ENCODE measurements at places on chromosomes 7 and 10.
A peak's percentile ranks its signal among the peaks of the same experiment; 100 is the strongest.

GRCh38 chr10:7826971-7827370, 8.7 kb downstream of the TAF3 start:
- no peak for DNase-seq

GRCh38 chr7:2237109-2237602, 4.4 kb upstream of the MAD1L1 start:
- no peak for DNase-seq

DNA sequence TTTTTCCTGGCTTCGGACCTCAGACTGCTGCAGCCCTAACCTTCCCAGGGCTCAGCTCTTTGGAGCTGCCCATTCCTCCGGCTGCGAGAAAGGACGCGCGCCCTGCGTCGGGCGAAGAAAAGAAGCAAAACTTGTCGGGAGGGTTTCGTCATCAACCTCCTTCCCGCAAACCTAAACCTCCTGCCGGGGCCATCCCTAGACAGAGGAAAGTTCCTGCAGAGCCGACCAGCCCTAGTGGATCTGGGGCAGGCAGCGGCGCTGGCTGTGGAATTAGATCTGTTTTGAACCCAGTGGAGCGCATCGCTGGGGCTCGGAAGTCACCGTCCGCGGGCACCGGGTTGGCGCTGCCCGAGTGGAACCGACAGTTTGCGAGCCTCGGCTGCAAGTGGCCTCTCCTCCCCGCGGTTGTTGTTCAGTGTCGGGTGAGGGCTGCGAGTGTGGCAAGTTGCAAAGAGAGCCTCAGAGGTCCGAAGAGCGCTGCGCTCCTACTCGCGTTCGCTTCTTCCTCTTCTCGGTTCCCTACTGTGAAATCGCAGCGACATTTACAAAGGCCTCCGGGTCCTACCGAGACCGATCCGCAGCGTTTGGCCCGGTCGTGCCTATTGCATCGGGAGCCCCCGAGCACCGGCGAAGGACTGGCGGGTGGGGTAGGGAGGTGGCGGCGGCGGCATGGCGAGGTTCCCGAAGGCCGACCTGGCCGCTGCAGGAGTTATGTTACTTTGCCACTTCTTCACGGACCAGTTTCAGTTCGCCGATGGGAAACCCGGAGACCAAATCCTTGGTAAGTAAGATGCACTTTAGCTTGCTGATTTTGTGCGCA, at the start of gene PLXDC2:
TSS of gene PLXDC2 (plus strand) at position 22 of the 820 bp plus-strand sequence.
- DNase-seq, result peak; percentile 28

DNA sequence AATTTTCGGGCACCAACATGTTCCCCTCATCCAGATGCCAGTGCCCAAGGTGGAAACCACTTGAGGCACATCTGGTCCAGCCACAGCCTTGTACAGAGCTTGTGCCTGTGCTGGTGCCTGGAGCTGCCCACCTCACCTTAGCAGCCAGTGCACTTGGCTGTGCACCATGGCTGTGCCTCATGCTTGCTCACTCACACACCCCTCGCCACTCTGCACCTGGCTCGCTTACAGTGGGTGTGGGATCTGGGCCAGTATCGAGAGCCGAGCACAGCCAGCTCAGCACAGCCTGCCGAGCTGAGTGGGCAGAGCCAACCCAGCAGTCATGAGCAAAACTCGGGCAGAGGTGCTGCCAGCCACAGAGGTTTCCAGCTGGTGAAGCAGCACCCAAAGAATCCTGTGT, 139.9 kb upstream of the NUPR2 start:
- DNase-seq, result no peak

- DNase-seq, result no peak
Observed at GRCh38 chr10:69089638-69090599, 2.0 kb downstream of the SRGN start.

DNA sequence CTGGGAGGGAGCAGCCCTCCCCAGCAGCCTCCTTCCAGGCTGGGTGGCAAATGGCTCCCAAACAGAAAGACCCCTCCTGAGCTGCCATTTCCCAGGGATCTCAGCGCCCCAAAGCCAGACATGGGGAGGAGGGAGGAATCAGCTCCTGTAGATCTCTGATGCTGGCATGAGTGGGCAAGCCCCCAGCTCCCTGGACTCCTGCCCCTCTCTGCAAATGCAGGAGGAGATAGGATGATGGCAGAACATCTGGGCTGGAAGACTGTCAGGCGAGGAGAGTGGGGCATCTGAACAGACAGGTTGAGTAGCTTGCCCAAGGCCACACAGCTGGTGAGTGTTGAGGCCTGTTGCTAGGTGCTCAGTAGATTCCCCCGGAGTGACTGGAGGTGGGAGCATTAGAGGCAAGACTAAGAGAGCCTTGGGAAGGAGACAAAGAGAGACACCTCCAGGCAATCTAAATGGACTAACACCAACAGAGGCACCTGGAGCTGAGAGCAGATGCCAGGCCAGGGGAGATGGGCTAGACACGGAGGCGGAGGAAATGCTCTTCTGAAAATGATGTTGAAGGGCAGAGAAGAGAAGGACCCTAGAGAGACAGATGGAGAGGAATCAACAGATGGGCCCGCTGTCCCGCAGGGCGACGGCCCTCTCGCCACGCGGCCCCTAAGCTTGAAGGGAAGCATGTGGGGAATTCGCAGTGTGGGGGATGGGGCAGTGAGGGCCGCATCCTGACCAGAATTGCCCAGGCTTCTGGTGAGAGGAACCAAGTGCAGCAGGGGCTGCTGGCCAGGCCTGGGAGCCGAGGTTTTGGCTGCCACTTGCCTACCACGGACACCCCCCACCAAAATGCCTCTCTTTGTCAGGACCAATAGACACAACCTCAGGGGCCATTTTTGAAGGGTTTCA, 84.8 kb upstream of the LRRC4 start:
- DNase-seq, result no peak

GRCh38 chr10:63591600-63592379, 70.6 kb downstream of the REEP3 start:
- DNase-seq, result no peak

GRCh38 chr7:68461430-68461829, 1136.8 kb upstream of the AUTS2 start:
- DNase-seq, result no peak

GRCh38 chr7:463362-463781, 56.3 kb downstream of the PDGFA start:
- no peak for DNase-seq

DNA sequence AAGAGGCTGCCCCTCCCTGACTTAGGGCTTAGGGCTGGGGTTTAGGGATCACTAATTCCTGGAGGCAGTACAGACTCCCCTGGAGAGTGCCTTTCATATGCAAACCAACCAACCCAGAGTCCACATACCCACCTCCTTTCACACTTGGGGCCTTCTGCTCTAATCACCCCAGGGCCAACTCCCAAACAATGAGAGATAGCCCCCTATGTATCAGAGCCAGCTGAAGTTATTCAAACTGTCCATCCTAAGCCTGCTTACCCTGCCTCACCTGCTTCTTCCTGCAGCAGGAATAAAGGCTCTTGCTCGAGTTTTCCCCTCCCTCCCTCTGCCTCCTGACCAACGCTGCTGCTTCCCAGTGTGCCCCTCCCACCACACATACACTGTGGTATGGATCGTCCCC, 51.8 kb upstream of the SLC35G1 start:
- no peak for DNase-seq

GRCh38 chr10:3265088-3265487, 92.5 kb upstream of the PITRM1 start:
- no peak for DNase-seq

DNA sequence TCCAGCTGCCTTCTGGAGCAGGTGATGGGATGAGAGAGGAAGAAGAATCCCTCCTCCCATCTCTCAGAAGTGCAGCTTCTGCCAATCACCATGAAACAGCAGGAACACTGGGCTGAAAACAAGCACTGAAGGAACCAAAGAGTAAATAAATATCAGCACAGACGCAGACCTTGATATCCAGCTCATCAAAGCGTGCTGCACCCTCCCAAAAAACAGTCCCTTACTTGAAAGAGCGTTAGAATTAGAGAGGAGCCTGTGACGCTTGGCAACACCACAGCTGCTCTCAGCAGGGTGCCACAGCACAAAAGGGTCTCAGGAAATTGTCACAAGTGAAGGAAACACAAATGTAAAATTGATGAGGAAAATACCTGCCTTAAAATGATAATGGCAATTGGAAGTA, 39.5 kb downstream of the KLF6 start:
- DNase-seq, result no peak

DNA sequence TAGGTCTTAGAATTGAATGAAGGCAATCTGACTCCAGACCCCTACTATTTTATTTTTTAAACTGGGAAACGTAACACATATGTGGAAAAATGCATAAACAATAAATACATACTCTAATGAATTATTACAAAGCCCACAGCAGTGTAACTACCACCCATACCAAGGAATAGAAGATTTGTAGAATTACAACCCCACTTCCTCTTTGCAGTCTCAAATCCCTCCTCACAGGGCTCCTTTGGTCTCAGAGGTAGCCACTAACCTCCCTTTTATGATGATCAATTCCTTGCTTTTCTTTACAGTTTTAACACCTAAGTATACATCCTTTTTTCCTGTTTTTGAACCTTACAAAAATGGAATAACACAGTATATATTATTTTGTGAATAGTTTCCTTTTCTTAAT, 6.7 kb upstream of the CCDC126 start:
- no peak for DNase-seq

DNA sequence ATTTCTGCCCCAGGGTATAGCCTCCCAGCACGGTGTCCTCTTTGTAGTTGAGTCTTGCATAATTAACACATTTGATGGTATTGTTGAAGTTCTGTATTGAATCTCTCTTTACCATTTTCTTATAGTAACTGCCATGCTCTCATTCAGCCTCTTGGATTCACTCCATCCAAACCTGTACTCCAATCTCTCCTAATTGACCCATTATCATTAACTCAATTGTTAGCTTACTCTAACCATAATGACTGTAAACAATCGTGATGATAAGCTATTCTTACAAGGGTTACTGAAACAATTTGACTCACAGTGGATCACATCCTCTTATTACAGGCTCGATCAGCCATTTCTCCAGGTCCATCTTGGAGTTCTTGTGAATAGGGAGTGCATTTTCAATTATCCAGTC, 191.9 kb upstream of the AGK start:
- no peak for DNase-seq

DNA sequence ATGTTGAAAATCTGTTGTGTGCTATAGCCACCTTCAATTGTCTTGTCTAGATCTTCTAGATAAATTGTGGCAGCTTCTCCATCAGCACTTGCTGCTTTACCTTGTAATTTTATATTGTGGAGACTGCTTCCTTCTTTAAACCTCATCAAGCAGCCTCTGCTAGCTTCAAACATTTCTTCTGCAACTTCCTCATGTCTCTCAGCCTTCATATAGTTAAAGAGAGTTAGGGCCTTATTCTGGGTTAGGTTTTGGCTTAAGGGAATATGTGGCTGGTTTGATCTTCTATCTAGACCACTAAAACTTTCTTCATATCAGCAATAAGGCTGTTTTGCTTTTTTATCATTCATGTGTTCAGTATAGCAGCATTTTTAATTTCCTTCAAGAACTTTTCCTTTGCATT, 128.2 kb downstream of the ADAM22 start:
- no peak for DNase-seq

DNA sequence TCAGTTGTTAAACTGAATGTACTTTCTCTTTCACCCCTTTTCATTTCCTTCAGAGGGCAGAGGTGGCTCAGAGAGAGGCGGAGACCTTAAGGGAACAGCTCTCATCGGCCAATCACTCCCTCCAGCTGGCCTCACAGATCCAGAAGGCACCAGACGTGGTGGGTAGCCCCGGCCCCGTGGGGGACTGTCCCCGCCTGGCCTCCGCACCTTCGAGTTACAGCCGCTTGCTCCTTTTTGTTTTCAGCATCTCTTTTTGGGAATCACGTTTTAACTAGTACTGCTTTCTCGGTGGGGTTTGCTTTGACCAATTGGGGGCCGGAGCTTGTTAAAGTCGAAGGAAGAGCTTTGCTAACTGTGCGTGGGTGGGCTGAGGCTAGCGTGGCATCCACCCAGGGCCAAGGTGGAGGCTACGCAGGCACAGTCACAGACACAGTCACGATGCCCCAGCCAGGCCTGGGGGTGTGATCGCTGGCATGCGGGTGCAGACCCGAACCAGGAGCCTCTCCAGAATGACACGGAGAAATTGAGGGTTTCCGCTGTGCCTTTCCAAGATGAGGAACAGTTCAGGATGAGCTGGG, 116.2 kb upstream of the SH2B2 start:
- no peak for DNase-seq

- no peak for DNase-seq
Observed at GRCh38 chr7:27187475-27188385, 2.7 kb upstream of the HOXA11 start.

DNA sequence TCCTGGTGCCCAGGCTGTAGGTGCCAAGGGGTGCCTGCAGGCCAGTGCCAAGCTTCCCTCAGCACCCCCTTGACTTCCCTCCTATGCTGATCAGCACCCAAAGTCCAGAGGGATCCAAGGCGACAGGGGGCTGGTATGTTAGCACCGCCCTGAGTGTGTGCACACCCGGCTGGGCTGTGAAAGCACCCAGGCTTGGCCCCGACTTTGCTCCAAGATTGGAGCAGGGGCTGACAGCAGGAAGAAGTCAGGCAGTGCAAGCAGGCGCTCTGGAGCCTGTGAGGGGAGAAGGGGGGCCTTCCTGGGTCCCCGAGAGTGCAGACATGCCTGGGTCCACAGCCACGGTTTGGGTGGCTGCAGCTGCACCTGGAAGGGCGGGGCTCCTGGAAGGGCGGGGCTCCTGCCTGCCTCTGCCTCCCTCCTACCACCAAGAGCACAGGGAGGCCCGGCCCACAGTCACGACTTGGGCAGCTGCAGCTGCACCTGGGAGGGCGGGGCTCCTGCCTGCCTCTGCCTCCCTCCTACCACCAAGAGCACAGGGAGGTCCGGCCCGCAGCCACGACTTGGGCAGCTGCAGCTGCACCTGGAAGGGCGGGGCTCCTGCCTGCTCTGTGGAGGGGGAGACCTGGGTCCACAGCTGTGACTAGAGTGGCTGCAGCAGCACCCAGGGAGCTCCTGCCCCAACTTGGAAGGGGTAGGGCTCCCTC, 30.2 kb upstream of the ZMYND11 start:
- DNase-seq, result no peak

DNA sequence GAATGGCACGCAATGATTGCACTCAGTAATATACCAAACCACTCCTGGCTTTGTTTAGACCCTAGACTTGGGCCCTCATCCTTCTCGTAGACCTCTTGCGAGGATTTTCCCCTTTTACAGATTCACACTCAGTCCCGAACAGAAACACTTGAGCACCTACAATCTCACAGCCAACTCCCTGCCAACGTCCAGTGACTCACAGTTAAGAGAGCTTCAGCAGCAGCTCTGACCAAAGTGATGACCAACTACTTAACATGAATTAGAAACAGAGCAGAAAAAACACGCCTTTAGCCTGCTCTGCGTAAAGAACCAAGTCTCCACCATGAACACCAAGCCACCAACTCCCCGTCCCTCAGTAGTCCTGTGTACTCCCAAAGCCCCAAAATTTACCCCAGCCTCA, 2.2 kb downstream of the DNAJC30 start:
- peak; percentile 15 for DNase-seq

GRCh38 chr10:62230344-62231121, 38.1 kb downstream of the RTKN2 start:
- DNase-seq, result no peak

DNA sequence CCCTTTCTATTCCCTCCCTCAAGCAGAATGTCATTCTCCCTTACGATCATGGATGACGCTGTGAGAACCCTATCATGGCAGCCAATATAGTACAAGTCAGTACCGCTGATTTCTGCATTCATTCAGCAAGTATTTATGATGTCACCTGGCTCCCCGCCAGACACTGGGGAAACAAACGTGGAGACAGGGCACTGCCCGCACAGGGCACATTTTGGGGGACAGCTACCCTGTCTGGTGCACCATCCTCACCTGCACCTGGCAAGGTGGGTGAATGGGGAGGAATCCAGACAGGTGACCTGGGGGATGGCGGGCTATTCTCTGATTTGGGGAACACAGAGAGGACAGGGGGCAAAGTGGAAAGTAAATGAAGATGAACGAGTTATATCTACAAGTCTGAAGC, 28.4 kb downstream of the MKI67 start:
- DNase-seq, result no peak

GRCh38 chr7:23410446-23411183, 59.7 kb downstream of the IGF2BP3 start:
- DNase-seq, result no peak

Measured in astrocyte of the cerebellum (primary cell).